ENCODE measurements at places on chromosomes 16 and 17. TPM values are rescaled to one million over a fixed set of nuclear protein-coding genes. Genes with fewer than 3 reads are reported as not detected.

DNA sequence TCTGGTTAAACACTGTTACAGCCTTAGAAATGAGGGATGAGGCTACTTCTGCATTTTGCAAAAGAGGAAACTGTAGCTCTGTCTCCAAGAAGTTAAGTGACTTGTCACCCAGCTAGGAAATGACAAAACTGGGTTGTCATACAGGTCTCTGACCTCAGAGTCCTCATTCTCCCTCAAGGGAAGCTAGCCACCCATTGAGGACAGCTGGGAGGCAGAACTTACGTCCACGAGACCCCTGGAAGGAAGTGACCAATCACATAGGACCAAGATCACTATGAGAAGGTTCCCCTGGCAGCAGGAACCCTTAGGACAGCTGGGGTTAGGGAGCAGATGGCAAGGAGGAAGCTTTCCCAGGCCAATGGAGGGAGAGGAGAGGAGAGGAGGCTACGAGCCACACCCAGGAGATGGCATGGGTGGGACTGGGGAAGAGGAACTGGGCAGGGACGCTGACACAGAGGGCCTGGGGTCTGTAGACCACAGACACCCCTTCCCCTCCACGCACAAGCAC lies 11.2 kb downstream of the METTL22 start:
- H3K27me3 ChIP-seq, result no peaks in the 10 kb centered on the region
- no peaks in the 10 kb centered on the region for H3K4me1 ChIP-seq
- peaks cover 14% of the 10 kb centered on the region for H3K36me3 ChIP-seq
- no peak overlapping the region for H3K27ac ChIP-seq
- H3K4me3 ChIP-seq, result no peak overlapping the region
- no peak for DNase-seq

DNA sequence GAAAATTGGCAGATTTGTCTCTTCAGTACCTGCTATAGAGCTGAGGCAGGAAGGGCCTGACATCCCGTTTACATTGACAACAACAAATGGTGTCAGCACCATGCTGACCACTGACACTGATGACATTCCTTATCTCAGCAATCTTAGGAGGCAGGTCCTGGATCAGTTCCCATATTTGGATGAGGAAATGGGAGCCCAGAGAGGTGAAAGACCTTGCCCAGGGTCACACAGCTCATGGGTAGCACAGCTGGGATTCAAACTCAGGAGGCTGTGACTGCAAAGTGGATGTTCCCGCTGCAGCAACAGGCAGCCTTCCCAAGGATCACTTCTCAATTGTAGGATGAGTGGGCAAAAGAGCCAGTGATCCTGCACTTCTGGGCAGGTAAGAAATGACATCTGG lies 30.5 kb upstream of the CACNG4 start:
- H3K36me3 ChIP-seq, result no peaks in the 10 kb centered on the region
- no peak overlapping the region for H3K4me3 ChIP-seq
- no peaks in the 10 kb centered on the region for H3K4me1 ChIP-seq
- H3K27ac ChIP-seq, result no peak overlapping the region

- H3K4me1 ChIP-seq, result no peaks in the 10 kb centered on the region
- no peaks in the 10 kb centered on the region for H3K27me3 ChIP-seq
- no peak overlapping the region for H3K27ac ChIP-seq
- DNase-seq, result no peak
- no peaks in the 10 kb centered on the region for H3K36me3 ChIP-seq
These were observed 70.2 kb upstream of the NETO2 start for GRCh38 chr16:47213761-47214440.

- H3K4me1 ChIP-seq, result peaks cover 27% of the 10 kb centered on the region
- H3K36me3 ChIP-seq, result no peaks in the 10 kb centered on the region
- H3K4me3 ChIP-seq, result no peak overlapping the region
- no peaks in the 10 kb centered on the region for H3K27me3 ChIP-seq
- H3K27ac ChIP-seq, result no peak overlapping the region
These were observed 987 bp downstream of the SLC16A5 start for GRCh38 chr17:75088465-75089417.

- peaks cover 84% of the 10 kb centered on the region for H3K36me3 ChIP-seq
- H3K4me1 ChIP-seq, result peaks cover 6% of the 10 kb centered on the region
These were observed 34.2 kb downstream of the TTC19 start for GRCh38 chr17:16033729-16034349.

GRCh38 chr16:57413301-57413730 lies 8.7 kb downstream of the CCL17 start:
- no peak for DNase-seq
- H3K27ac ChIP-seq, result no peak overlapping the region
- no peaks in the 10 kb centered on the region for H3K27me3 ChIP-seq
- H3K36me3 ChIP-seq, result no peaks in the 10 kb centered on the region

DNA sequence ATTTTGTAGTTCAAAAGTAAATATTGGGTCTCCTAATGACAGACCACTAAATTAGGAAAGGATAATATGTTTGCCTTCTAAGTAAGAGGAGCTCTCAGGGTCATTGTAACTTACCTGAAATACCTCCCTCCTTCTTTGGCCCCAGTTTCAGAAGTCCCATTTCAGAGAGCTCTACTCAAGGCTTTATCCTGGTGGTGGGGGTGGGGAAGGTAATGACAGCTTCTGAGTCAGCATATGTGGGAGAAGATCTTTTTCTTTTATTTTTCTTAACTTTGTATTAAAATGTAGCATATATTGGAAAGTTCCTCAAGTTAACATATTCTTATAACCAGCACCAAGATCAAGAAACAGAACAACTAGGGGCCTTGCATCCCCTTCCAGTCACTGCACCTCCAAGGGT lies 16.9 kb upstream of the GINS3 start:
- no peak overlapping the region for H3K27ac ChIP-seq
- H3K36me3 ChIP-seq, result no peaks in the 10 kb centered on the region
- H3K4me3 ChIP-seq, result no peak overlapping the region
- H3K4me1 ChIP-seq, result peaks cover 4% of the 10 kb centered on the region

DNA sequence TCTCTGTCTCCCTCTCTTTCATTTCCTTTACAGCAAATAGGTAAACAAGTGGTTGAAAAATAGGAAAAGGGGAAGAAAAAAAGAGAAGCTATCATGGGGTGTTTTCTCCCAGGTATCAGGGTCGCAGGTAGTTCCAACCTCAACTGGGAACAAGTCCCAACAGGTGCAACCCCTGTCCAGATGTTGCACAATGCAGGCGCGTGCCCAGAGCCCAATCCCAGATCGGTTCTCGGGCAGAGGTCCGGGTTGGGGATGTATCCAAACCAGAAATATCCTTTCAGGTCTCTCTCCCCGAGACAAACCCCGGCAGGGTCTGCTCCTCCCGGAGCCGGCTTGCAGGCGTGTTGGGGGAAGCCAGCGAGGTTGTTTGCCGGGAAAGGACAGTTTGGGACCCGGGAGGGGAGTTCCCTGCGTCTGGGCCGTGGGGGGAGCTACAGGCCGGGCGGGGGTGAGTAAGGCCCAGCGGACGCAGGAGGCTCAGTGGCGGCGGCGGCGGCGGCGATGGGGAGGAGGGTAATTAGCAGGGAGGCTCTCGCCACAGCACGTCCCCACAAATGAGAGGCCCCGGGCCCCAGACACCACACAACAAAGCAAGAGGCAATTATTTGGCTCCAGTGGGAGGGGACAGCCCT lies 21.2 kb upstream of the SP6 start:
- no peak overlapping the region for H3K4me3 ChIP-seq
- H3K36me3 ChIP-seq, result no peaks in the 10 kb centered on the region
- H3K27ac ChIP-seq, result no peak overlapping the region
- no peaks in the 10 kb centered on the region for H3K4me1 ChIP-seq
- H3K27me3 ChIP-seq, result no peaks in the 10 kb centered on the region
- no peak for DNase-seq

DNA sequence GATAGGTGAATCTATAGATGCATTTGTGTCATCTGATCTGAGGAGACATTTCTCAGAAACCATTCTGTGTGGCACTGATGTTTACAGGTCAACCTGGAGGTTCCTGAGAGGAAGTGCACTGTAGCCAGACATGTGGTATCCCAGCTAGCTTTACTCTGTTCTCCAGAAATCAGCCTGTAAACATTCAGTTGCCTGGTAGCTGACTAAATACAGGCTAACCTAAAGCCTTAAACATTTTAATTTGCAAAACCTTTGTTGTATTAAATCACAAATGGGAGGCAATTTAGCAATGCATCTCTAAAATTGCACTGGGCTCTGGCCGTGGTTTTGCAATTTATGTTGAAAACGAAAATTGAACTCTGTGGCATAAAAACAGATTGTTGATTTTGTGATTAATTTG lies 207.6 kb downstream of the FTO start:
- DNase-seq, result no peak
- H3K36me3 ChIP-seq, result no peaks in the 10 kb centered on the region
- no peak overlapping the region for H3K27ac ChIP-seq
- H3K4me3 ChIP-seq, result no peak overlapping the region
- H3K27me3 ChIP-seq, result no peaks in the 10 kb centered on the region

The KCNJ12 gene
- 10.0 TPM for total RNA-seq

The GRIN2A gene
- total RNA-seq, result 0.04 TPM

The LAT gene
- 0.29 TPM for total RNA-seq

The CBX8 gene
- total RNA-seq, result 12.8 TPM
